NCI-H1105 treated with DMSO at 0.1 percent for 48 hours (cell line): ENCODE measurements at places on chromosomes 1 and 21.
A peak's percentile ranks its signal among the peaks of the same experiment; 100 is the strongest.

DNA sequence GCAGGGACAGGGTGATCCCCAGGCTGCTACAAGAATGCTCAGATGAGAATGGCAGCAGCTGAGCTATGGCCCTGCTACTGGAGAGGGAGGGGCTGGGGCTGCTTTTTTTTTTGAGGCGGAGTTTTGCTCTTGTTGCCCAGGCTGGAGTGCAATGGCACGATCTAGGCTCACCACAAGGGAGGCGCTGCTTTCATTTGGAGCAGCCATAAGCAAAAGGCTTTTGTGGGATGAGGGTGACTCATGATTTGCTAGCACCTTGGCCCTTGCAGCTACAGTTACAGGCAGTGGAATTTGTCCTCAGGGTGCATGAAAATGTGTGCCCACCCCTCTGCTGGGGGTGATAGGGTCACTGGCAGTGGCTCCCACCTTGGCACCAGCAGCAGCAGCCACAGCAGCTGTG, 32.4 kb upstream of the CYP4A22 start:
- DNase-seq: no peak

DNA sequence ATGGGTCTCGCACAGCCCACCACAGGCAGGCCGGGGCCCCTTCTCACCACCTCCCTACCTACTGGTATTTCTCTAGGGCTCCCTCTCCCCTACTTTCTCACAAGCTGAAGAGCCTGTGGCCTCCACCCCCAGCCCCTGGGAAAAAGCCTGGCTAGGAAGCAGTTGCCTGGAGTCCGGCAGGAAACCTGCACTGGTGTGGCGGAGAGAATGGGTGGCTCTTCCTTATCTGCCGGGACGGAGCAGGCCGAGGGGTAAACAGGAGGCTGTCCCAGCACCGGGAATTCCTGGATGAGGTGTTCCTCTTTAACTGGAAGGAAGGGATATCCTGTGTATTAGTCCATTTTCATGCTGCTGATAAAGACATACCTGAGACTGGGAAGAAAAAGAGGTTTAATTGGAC, 125.8 kb downstream of the TLR5 start:
- DNase-seq: no peak

DNA sequence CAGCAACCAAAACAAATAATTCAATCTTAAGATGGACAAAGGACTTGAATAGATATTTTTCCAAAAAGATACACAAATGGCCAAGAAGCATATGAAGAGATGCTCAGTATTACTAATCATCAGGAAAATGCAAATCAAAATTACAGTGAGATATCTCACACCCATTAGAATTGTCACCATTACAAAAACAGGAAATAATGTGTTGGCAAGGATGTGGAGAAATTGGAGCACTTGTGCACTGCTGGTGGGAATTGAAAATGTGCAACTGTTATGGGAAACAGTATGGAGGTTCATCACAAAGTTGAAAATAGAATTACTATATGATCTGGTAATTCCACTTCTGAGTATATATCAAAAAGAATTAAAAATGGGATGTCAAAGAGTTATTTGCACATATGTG, 83.2 kb downstream of the SH3GLB1 start:
- DNase-seq: no peak

GRCh38 chr1:70485624-70486023, 74.6 kb downstream of the CTH start:
- no peak for DNase-seq

DNA sequence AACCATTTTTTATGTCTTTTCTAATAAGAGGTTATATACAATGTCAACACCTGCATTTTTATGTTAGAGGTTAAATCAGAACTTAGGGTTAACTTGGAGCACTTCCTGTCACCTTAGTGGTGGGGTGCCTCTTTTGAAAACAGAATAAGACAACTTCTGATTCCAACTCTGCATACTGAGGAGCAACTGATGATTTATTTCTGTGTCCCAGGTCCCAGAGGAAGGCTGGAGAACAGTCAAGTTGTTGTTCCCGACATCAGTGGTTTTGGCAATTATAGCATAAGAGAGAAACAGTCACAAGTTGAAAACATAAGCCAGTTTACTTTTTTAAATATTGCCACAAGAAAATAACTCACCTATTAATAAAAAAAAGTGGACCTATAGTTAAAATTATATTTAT, 871.0 kb upstream of the ADAMTS5 start:
- DNase-seq: no peak

GRCh38 chr1:86965012-86965826, 50.8 kb downstream of the HS2ST1 start:
- peak; percentile 45 for DNase-seq

GRCh38 chr21:45514311-45515021, 27.8 kb downstream of the SLC19A1 start:
- no peak for DNase-seq

- DNase-seq: no peak
These were observed 105.4 kb downstream of the CD247 start for GRCh38 chr1:167412920-167413319.

DNA sequence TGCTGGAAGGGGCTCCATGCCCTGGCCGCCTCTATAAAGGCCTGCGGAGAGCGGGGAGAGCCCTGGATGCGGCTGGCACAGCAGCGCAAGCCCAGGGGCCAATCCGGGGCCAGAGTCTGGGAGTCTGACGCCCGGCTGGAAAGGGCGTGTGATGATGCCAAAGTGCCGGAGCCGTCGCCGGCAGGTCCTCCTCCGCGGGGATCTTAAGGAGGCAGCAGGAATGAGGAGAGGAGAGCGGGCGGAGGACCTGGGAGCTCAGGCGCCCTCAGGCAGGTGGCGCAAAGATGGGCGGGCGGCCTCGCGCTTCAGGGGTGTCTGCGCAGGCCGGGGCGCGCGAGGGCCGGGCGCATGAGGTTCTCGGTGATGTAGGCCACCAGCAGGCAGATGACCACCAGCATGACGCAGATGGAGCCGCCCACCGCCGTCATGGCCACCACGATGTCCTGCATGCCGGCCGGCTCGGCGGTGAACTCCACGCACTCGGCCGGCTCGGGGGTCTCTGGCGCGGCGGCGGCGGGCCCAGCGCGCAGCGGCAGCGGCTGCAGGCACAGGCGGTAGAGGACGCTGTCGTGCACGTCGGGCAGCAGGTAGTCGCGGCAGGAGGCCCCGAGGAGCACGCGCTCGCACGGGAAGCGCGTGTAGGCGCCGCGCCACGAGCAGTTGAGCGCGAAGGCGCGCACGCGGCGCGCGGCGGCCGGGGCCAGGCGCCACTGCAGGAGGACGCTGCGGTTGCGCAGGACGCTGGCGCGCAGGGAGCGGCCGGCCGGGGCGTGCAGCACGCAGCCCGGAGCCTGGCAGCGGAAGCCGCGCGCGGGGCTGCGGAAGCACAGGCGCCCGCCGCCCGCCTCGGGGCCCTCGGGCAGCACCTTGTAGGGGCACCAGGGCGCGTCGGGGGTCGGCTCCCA, 653 bp downstream of the FNDC10 start:
- DNase-seq: no peak

GRCh38 chr21:31290765-31291164, 53.3 kb downstream of the TIAM1 start:
- DNase-seq: no peak

- no peak for DNase-seq
These were observed 38.3 kb upstream of the CD46 start for GRCh38 chr1:207713529-207713928.

DNA sequence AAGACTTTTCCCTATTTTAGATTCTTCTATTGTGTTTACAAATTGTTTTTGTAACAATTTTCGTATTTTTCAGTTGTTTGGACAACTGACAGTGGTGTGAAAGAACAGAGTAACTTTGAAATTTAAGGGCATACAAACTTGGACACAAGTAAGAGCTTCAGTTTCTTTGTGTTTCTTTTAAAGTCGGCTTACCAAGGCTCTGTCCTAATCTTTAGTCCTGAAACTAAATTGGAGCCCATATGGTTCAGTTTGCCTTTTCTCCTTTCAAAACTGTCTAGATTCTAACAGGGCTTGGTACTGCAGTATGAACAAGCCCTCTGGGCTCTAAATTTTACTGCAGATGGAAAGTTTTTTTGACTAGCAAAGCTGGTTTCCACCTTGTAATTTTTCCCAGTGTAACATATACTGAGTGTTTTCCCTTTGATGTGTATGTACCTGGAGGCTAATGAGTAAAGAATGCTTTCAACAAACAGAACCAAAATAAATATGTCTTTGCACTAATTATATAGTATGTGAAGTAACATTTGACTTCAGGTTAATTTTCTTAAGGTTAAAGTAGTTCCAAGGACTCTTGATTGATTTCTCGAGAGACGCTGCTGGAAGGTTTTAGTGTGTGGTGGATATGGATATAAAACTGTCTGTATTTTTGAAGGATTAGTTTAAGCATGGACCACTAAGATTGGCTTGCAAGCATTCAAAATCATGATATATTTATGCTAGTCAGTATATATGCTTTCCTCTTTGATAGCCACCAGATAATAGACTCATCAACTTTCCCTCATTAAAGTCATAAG, 4.1 kb downstream of the SNX27 start:
- no peak for DNase-seq

DNA sequence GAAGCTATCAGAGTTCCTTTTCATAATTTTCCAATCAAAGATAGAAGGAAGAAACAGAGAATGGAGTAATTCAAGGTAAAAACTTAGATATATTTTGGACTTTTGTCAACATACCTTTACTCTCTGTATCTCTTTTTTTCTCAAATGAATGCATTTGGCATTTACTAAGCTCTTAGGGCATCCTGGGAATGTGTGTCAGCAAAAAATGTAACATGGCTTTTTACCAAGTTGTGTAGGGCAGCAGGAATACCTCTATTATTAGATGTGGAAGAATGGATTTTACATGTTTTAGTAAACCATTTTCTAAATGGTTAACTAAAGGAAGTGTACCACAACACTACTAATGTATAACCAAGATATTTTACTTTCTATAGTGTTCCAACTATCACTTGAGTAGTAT, 4.2 kb upstream of the COL11A1 start:
- no peak for DNase-seq

DNA sequence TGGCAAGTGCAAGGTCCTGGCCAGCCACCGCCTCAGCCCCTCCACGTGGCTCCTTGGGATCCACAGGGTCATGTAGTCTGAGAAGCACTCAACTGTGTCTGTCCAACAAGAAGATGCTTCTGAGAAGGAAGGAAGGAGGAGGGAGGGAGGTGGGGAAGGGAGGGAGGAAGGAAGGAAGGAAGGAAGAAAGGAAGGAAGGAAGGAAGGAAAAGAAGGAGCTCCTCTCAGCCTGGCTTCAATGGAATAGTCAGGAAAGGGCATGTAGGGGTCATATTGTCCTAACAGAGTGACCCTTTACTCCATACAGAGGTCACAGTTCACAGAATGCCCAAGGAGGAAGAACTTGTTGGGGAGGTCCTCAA, 42.5 kb upstream of the TARDBP start:
- no peak for DNase-seq

DNA sequence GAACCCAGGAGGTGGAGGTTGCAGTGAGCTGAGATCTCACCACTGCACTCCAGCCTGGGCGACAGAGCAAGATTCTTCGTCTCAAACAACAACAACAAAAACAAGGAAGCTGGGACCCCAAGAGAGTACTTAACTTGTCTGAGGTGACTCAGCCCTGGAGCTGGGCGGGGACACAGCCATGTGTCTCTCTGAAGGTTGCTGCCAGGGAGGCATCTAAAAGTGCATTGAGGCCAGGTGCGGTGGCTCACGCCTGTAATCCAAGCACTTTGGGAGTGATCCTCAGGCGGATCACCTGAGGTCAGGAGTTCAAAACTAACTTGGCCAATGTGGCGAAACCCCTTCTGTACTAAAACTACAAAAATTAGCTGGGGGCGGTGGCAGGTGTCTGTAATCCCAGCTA, 7.7 kb downstream of the IFI6 start:
- no peak for DNase-seq

DNA sequence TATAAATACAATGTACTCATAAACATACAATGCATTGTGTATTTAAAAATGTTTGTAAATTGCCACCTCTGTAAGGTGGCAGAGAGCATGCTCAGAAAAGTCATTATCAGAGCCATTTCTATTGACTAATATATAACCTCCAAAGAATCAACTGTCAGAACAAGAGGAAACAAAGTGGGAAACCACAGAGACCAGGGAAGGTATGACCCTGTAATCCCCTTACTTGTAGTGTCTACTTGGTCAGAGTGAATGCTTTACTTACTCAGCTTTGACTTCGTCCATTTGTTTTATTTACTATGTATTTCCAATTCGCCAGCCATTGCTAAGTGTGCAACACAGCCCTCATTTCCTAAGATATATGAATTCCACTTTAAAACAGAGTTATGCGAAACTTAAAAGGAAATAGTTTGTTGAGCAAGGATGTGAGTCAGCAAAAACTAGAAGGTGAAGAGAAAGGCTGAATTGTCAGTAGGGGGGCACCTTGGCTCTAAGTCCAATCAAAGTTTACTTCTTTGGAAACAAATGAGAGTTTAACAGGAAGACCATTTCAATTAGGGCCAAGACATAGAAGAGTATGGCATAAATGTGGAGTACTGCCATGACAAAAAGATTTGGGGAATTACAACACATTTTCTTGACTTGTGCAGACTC, 671.7 kb upstream of the PTBP2 start:
- no peak for DNase-seq

DNA sequence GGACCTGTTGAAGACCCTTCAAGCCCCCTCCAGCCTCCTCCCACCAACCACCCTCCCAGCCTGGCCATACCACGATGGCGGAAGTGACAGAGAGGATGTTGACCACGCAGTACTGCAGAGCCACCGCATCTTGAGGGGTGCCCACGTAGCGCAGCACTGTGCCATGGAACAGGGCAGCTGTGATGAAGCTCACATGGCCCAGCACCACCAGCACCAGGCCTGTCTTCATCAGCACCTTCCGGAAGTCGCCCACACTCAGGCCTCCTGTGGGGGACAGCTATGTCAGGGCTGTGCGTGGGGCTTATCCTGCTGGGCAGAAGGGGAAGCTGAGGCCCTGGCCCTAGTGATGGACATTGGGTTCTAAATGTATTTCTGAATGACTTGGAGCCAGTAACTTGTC, 3.1 kb downstream of the TMEM54 start:
- DNase-seq: no peak

- no peak for DNase-seq
These were observed 14.1 kb downstream of the SLC19A1 start for GRCh38 chr21:45528028-45528705.

GRCh38 chr1:3352952-3353331, 101.5 kb upstream of the ARHGEF16 start:
- no peak for DNase-seq

DNA sequence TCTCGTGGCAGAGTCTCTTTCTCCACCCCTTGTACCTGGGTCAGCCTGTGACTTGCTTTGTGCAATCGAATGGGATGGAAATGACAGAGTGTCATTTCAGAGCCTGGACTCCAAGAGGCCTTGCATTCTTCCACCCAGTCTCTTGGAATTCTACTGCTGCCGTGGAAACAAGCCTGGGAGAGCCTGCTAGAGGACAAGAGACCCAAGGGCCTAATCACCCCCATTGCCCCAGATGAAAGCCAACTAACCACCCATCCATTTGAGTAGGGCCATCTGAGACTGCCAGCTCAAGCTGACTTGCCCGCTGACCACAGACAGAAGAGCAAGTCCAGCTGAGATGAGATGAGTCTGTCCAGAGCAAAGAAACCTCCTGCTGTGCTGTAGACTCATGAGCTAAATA, 201.6 kb downstream of the PTPRU start:
- no peak for DNase-seq

DNA sequence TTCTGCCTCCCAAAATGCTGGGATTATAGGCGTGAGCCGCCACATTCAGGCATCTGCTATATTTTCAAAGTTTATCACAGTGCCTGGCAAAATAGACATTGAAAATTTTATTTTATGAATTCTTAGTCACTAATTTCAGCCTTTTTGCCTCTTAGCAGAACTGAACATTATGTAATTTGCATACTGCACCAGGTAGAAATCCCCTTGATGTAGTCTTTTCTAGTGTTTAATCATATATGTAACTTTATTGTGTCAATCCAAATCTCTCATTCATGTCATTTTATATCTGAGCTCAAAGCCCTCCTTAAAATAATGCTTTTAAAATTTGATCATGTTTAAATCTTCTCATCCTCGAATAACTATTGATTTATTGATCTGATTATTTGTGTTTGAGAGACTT, 19.2 kb downstream of the WDTC1 start:
- DNase-seq: no peak
